ENCODE measurements at places on chromosomes 7 and 10. TPM values are rescaled to one million over a fixed set of nuclear protein-coding genes. Genes with fewer than 3 reads are reported as not detected.
A peak's percentile ranks its signal among the peaks of the same experiment; 100 is the strongest.

DNA sequence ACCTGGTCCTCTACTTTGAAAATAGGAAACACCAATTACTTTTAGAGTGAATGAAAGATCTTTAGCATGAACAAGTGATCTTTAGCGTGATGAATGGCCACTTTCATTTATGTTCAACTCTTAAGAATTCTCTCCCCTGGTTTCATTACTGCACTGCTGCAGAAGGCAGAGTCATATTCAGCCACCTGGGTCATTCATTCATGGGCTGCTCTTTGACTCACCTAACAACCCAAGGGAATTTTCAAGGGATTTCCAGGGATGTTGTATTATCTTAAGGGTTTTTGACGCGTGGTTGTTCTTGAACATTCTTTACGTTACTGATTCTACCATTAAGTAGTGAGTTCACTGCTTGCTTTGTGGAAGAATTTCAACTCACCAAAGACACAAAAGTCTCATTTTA, 87.3 kb upstream of the STK17A start:
- DNase-seq: no peak

DNA sequence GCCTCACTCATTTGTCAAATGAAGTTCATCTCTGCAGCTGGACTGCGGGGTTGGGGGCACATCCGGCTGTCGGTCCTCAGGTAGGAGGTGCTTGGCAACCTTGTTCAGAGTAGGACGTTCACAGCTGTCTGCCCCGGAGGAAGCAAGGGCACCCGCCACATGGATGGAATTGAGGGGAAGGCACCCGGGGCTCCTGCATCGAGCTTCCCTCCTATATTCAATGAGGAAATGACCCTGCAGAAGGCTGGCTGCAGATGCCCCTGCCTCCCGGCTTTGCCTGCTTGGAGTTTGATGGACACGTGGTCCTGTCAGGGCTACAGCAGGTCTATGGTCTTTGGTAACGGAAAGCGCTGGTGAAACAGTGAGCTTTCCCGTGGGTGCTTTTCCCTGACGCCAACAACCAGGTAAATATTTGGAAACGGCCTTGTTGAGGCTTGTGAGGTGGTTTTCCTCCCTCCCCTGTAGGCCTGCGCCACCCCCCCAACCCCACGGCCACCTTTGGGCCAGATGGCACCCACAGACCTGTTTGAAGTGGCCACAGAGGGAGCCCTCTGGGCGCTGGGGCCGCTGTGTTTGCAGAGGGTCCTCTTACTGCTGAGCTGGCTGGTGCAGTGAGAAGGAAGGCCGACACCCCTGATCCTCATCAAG, 32.9 kb downstream of the HTRA1 start:
- peak; percentile 80 for DNase-seq

- no peak for DNase-seq
Observed at GRCh38 chr10:127854769-127855590, 37.8 kb downstream of the CLRN3 start.

DNA sequence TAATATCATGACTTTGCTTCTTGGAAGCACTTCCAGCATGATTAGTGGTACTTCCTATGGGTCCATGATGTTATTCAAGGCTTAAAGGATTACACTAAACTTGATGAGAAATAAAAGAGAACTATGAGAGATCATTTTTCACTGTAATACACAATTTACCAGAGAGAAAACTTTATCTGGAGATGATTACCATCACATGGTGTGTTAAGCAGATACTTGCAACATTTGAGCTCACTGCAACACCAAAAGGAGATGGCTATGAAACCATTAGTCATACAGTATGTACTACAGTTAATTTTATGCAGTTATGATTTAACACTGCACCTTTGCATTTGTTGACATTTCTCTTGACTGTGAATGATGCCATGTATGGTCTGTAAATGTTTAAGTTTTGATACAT, 311.3 kb upstream of the AOAH start:
- DNase-seq: peak; percentile 21

Gene DGKI
- total RNA-seq: under 0.01 TPM

DNA sequence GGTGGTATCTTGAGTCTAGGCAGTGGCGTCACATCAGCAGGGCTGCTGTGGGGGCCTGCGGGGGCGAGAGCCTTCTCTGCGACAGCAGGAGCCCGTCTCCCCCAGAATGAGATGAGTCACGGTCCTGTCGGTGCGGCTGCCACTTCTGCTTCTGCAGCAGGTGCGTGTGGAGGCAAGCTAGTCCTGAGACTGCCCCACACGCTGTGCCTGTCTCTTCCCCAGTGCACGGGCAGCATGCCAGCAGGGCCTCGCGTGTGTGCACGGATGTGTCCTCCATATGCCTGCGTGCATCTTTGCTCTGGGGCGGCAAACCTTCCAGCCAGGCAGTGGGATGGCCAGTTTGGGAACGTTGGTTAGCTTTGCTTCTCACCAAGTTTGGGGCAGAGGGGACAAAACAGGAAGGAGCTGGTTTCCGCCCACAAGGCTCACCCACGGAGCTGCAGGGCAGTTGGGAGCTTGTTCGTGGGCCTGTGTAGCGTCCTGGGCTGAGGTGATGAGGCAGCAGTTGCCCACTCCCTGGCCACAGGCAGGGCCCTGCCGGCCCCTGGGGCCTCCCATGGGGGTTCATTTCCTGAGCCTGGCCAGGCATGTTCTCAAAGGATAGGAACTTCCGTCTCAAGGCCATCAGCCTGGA, 60.8 kb upstream of the PPIF start:
- peak; percentile 62 for DNase-seq

Gene ICA1
- 14.8 TPM for total RNA-seq

Gene GHRHR
- not detected for total RNA-seq

Gene LRRD1
- 0.13 TPM for total RNA-seq

Gene SPDYE2
- not detected for total RNA-seq

Gene CASTOR2
- 1.6 TPM for total RNA-seq

Gene CAMK1D
- total RNA-seq: 1.8 TPM

Gene MRC1
- under 0.01 TPM for total RNA-seq

Gene TDRD1
- total RNA-seq: 2.1 TPM

All from bronchial epithelial cell (primary cell).